ENCODE measurements at places on chromosomes 1 and 21. TPM values are rescaled to one million over a fixed set of nuclear protein-coding genes. Genes with fewer than 3 reads are reported as not detected.

The ITGB2 gene
- total RNA-seq = 340 TPM

The SLC25A34 gene
- total RNA-seq = 0.56 TPM

The GPR3 gene
- total RNA-seq = 1.7 TPM

The FOXD2 gene
- total RNA-seq = 0.18 TPM

DNA sequence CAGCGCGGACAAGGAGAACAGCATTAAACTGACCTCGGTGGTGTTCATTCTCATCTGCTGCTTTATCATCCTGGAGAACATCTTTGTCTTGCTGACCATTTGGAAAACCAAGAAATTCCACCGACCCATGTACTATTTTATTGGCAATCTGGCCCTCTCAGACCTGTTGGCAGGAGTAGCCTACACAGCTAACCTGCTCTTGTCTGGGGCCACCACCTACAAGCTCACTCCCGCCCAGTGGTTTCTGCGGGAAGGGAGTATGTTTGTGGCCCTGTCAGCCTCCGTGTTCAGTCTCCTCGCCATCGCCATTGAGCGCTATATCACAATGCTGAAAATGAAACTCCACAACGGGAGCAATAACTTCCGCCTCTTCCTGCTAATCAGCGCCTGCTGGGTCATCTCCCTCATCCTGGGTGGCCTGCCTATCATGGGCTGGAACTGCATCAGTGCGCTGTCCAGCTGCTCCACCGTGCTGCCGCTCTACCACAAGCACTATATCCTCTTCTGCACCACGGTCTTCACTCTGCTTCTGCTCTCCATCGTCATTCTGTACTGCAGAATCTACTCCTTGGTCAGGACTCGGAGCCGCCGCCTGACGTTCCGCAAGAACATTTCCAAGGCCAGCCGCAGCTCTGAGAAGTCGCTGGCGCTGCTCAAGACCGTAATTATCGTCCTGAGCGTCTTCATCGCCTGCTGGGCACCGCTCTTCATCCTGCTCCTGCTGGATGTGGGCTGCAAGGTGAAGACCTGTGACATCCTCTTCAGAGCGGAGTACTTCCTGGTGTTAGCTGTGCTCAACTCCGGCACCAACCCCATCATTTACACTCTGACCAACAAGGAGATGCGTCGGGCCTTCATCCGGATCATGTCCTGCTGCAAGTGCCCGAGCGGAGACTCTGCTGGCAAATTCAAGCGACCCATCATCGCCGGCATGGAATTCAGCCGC, 2.5 kb downstream of the S1PR1 start:
- DNase-seq = peak; percentile 85
- peaks cover 42% of the 10 kb centered on the region for H3K4me1 ChIP-seq
- peak overlapping the region; percentile 98 for H3K27ac ChIP-seq
- H3K27me3 ChIP-seq = no peaks in the 10 kb centered on the region
- H3K36me3 ChIP-seq = peaks cover 66% of the 10 kb centered on the region

GRCh38 chr1:207393610-207394009, 60.5 kb upstream of the CR2 start:
- peaks cover 22% of the 10 kb centered on the region for H3K4me1 ChIP-seq
- H3K27me3 ChIP-seq = no peaks in the 10 kb centered on the region
- DNase-seq = peak; percentile 26
- H3K36me3 ChIP-seq = peaks cover 3% of the 10 kb centered on the region
- no peak overlapping the region for H3K4me3 ChIP-seq
- H3K27ac ChIP-seq = no peak overlapping the region

DNA sequence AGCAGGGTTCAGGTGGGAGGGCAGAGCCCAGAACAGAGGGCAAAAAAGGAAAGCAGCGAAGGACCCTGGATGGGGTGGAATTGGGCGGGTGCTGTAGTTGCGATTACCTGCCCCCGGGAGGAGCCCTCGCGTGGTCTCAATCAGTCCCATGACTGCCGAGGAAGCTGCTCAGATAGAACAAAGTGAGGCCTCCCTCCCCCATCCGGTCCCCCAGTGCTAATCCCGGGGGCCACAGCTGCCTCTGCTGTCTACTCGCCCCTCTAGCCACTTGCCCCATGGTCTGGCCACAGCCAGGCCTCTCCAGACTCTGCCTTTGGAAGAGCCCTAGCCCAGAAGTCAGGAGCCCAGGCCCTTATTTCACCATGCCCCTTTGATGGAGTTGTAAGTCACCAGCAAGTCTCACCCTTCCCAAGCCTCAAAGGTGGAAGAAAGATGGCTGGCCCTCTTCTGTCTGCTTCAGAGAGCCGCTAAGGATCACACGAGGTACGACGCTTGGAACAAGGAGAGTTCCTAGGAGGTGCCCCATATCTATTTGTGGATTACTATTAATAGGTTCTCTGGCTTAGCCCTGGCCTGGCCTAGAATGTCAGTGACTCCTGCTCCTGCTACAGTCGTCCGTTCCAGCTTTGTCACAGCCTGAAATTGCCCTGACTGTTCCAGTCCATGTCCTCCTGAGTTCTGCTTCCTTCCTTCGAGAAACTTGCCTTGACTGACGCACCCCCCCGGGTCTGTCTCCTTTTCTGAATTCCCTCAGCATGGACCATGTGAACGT, 16.4 kb downstream of the ECHDC2 start:
- no peaks in the 10 kb centered on the region for H3K27me3 ChIP-seq
- no peak overlapping the region for H3K27ac ChIP-seq
- peaks cover 2% of the 10 kb centered on the region for H3K4me1 ChIP-seq
- peak; percentile 67 for DNase-seq
- no peak overlapping the region for H3K4me3 ChIP-seq
- H3K36me3 ChIP-seq = peaks cover 2% of the 10 kb centered on the region

- no peak overlapping the region for H3K27ac ChIP-seq
- no peaks in the 10 kb centered on the region for H3K4me1 ChIP-seq
- DNase-seq = no peak
Measured at GRCh38 chr21:32015461-32016139, 142.8 kb downstream of the HUNK start.

DNA sequence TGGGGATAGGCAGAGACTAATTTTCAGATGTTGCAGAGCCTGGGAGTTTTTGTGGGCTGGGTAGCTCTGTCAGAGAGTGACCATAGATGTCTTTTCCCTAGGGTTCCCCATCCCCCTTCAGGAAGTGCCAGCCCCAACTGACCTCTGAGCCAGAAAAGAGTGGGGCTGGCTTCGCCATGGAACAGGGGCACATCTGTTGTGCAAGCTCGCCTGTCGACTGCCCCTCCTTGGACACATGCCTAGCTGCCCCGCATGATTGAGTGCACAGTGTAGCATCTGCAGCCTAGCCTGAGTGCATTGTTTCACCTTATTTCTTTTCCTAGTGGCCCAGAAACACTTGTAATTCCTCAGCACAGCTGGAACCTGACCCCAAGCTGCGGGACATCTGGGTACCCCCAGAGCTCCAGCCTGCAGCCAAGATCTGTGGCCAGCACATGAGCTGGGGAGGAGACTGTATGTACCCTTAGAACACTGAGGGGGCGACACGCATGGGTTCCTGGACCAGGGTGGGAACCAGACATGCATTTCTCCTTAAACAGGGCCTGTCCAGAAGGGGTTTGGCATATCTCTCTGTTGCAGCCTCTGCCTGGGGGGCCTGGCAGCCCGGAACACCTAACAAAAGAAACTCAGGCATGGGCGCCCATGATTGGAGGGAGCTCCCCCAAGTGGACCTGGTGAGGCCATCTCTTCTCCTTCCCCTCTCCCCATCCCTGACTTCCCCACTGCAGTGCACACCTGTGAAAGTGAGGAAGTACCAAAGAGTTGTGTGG, 55.2 kb downstream of the SYT14 start:
- no peak overlapping the region for H3K4me3 ChIP-seq
- no peak overlapping the region for H3K27ac ChIP-seq
- H3K4me1 ChIP-seq = no peaks in the 10 kb centered on the region
- peaks cover 15% of the 10 kb centered on the region for H3K27me3 ChIP-seq

DNA sequence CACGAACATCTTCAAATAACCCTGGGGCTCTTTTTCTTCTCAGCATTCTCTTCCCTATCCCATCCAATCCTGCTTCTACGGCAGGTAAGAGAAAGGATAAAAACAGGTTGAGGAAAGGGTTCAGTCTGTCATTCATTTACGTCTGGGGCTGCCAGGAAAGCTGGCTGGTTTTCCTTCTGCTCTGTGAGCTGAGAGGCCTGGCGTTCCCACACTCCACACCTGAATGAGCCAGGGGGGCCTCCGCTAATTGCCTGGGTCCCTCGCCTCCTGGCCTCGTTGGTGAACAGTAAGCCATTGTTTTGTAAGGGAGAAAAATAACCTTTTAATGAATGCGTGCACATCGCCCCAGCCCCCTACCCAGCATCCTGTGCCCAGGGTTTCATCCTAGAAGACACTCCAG, 70.8 kb upstream of the SIM2 start:
- H3K27me3 ChIP-seq = peaks cover 3% of the 10 kb centered on the region
- no peaks in the 10 kb centered on the region for H3K4me1 ChIP-seq
- H3K36me3 ChIP-seq = no peaks in the 10 kb centered on the region
- no peak overlapping the region for H3K4me3 ChIP-seq

GRCh38 chr21:41135746-41136145, 32.2 kb upstream of the BACE2 start:
- H3K4me3 ChIP-seq = no peak overlapping the region
- DNase-seq = no peak
- H3K27me3 ChIP-seq = peaks cover 5% of the 10 kb centered on the region
- no peak overlapping the region for H3K27ac ChIP-seq

- no peaks in the 10 kb centered on the region for H3K36me3 ChIP-seq
- H3K27me3 ChIP-seq = peaks cover 2% of the 10 kb centered on the region
- peak overlapping the region; percentile 2 for H3K27ac ChIP-seq
Measured at GRCh38 chr1:53431805-53432565, 27.2 kb upstream of the DMRTB1 start.
